ENCODE measurements at places on chromosomes 4 and X. TPM values are rescaled to one million over a fixed set of nuclear protein-coding genes. Genes with fewer than 3 reads are reported as not detected.

MSN gene
- total RNA-seq = 619 TPM

MAGEC3 gene
- not detected for total RNA-seq

GRCh38 chr4:72945719-72946336 is 123.7 kb downstream of the COX18 start:
- no peak for DNase-seq

- DNase-seq = peak; percentile 41
Measured at GRCh38 chr4:187128222-187128621, 404.6 kb upstream of the FAT1 start.

GRCh38 chr4:88737307-88737941 is 39.8 kb upstream of the NAP1L5 start:
- DNase-seq = peak; percentile 12

PAGE2 gene
- total RNA-seq = not detected

GRCh38 chr4:141390571-141390970 is 169.9 kb downstream of the ZNF330 start:
- no peak for DNase-seq

DNA sequence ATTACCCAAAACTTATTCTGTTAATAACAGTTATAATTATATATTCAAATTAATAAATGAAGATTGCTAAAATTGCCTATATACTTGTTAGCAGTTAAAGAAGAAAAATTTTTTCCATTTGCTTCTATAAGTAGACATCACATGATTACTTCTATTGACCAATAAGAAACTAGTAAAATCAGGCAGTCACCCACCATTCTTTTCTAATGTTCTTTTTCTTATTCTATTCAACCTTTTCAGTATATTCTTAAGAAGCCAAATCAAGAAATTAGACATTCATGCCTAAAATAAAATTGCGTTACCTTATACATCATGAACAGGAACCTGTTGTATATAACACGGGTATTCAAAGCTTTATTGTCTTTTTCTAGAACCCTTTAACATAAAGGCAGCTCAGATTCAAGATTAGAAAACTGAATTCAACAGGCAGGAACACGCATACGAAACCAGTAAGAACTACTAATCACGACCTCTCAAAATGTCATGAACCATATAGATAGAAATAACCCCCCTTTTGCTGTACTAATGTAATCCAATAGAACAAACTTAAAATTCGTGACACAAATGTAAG is 568.1 kb upstream of the DIPK2B start:
- no peak for DNase-seq

CC2D2A gene
- 26.3 TPM for total RNA-seq

- DNase-seq = peak; percentile 43
Measured at GRCh38 chr4:163755013-163755412, 260.5 kb downstream of the TMA16 start.

DNA sequence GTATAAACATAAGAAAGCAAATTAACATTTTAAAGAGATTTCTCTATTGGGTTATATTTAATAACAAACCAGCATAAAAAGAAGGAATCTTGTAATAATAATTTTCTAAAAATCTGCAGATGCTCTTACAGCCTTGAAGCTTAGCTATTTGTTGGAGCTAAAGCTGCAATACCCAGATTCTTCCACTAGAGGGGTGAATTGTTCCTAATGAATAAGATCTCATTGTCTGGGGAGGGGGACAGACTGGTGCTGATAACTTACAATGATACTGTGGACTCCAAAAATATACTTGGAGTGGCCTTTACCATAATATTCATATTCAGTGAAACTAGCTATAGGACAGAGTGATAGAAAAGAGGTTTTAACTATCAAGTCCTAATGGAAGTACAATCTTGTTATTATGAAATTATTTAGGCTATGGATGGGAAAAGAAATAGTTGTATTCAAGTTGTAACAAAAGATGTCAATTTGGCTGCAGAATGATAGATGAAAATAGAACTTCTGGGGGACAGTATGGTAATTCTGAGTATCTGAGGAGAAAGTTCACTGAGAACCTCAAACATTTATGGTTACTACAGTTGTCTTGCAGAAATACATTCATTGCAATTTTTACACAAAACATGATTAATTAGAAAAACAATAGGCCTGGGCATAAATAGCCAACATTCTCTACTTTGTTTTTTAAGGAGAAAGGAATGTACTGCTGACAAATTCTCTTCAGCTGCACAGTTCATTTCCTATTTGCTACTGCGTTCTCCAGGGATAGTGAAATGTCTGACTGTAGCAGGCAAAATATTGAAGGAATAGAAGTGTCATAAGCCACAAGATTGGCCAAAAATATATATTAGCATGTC is 443.3 kb downstream of the GBA3 start:
- peak; percentile 41 for DNase-seq

- no peak for DNase-seq
Measured at GRCh38 chr4:1245481-1246051, 3.4 kb downstream of the CTBP1 start.

XG gene
- total RNA-seq = under 0.01 TPM

CFI gene
- total RNA-seq = 0.28 TPM

GRCh38 chrX:72052415-72053090 is 79.2 kb downstream of the RTL5 start:
- DNase-seq = peak; percentile 22

DNA sequence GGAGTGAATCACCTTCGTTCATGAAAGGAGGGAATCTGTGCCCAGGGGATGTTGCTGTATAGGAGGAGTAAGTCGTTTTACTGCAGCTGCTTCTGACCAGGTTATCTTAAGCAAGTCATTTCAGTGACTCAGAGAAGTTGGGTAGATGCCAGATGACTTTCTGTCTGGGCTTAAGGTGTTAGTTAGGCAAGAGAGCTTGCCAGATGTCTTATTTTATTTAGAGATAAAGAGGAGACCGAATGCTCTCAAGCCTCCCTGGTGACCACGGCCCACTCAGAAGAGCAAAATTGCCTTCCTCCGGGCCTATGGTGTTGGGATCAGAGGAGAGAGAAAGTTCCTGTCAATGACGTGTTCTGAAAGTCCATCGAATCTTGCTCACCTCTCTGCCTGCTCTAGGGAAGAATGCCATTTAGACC is 16.3 kb upstream of the ZNF827 start:
- peak; percentile 96 for DNase-seq

MAGEC2 gene
- not detected for total RNA-seq

- DNase-seq = no peak
Measured at GRCh38 chr4:60897415-60897814, 302.7 kb upstream of the ADGRL3 start.

GRCh38 chr4:55411621-55412020 is 15.9 kb downstream of the TMEM165 start:
- peak; percentile 37 for DNase-seq

DRP2 gene
- 6.9 TPM for total RNA-seq

DNA sequence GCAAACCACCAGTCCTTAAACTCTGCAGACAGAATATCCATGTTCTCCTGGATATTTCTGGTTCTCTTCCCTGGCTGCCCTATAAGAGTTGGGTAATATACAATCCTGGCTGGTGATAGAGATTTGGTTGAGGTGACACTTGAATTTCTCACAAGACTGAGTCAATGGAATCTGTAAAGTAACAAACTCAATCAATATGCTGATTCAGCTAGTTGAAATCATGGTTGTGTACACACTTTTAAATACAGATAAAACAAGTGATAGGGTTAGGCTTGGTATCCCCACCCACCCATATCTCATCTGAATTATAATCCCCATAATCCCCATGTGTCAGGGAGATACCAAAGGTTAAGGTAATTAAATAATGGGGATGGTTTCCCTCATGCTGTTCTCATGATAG is 349.2 kb upstream of the MAD2L1 start:
- DNase-seq = no peak

LIN54 gene
- 23.9 TPM for total RNA-seq

TLR6 gene
- total RNA-seq = 3.9 TPM

GRCh38 chr4:147927377-147928137 is 195.7 kb downstream of the ARHGAP10 start:
- peak; percentile 39 for DNase-seq

CXCL11 gene
- under 0.01 TPM for total RNA-seq

- no peak for DNase-seq
Measured at GRCh38 chr4:187565416-187565815, 430.2 kb upstream of the ZFP42 start.

DNA sequence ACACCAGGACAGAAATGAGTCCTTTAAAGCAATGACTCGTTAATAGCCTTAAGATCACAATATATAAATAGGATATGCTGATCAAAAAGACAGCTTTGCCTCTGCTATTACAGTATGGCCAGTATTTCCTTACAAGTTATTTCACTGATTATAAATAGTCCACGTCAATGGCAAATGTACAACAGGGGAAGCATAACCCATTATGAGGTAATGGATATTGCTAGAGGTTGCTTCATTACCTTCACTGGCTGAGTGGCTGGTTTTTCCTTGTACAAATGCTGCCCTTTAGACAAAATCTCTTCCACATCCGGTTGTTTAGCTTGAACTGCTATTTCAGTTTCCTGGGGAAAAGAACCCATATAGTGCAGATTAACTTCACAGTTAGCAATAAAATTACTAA is 764.6 kb upstream of the FTHL17 start:
- DNase-seq = no peak

- DNase-seq = no peak
Measured at GRCh38 chr4:114597410-114598115, 1.0 kb upstream of the UGT8 start.

LIAS gene
- total RNA-seq = 6.7 TPM

DNA sequence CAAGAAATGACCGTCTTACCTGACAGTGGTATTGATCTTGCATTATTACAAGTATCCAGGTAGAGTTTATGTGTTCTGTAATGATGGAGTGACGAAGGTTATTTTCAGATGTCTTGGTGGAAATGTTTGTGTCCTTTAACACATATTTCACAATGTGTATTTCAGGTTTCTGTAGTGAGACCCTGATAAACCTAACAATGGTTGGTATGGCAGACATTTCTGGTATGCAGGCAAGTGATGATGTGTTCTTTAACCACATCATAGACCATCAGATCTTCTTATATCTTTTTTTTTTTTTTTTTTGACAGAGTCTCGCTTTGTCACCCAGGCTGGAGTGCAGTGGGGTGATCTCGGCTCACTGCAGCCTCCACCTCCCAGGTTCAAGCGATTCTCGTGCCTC is 14.6 kb upstream of the ATXN3L start:
- peak; percentile 10 for DNase-seq

ZXDA gene
- total RNA-seq = 3.4 TPM

GRCh38 chr4:6802025-6802424 is 19.5 kb downstream of the KIAA0232 start:
- peak; percentile 12 for DNase-seq

DNA sequence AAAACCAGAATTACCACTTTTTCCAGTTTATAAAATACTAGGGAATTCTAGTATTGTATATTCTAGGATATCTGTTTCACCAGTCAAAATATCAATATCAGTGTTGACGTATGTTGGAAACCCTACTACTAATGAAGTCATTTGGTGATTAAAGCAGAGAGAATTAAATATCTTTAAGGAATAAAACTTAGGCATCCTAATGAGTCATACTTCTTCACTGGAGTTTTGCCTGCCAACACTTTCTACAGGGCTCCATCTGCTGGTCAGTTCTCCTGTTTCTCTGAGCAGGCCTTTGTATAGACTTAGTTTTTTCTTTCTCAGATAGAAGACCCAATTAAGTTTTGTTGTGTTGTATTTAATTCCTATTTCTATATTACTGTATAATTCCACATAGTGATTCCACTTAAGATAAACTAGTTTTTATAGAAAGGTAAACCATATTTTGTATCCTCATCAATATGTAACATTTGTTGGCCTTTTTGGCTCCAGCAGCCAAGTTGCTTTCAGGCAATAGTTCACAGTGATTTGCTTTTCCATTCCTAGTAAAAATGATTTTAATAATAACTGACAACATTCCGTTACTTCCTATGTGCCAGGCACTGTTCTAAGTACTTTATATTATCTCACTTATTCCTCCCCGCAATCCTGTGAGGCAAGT is 3.5 kb downstream of the AP1AR start:
- peak; percentile 94 for DNase-seq

GRCh38 chrX:4550018-4550417 is 836.6 kb upstream of the PRKX start:
- no peak for DNase-seq

ADH1B gene
- total RNA-seq = 0.36 TPM

DNA sequence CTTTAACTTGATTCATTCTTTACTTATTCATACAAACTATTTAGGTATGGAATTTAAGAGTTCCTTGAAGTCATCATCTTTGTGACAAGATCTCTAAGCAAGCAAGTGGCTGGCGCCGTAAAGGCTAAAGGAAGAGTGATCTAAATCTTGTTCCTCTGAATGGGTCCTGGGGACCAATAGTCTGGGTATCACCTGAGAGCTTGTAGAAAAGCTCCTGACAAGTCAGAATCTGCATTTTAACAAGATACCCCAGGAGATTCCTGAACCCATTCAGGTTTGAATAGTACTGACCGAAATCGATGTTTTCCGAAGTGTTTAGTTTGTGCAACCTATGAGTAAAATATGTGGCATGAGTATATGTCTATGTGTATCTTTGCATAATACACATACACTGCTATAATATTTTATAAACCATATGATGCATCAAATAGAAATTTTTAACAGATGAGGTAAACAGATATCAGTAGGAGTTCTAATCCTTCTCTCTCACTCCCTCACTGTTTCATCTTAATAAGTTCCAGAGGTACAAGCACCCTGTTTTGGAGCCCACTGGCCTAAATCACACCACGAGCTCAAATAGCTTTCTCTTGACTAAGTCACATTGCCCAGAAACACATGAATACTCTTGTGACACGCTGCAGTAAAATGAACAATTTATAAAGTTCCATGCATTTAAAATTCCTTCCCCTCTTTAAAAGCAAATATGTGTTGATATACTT is 170.0 kb downstream of the RELL1 start:
- DNase-seq = no peak

SMR3B gene
- not detected for total RNA-seq

POU4F2 gene
- total RNA-seq = not detected

GRCh38 chrX:15804563-15804962 is 14.3 kb downstream of the ZRSR2 start:
- no peak for DNase-seq

GRCh38 chr4:153067376-153067775 is 131.3 kb downstream of the FHDC1 start:
- peak; percentile 45 for DNase-seq

GRCh38 chr4:184287697-184288255 is 70.1 kb upstream of the ENPP6 start:
- peak; percentile 68 for DNase-seq

PIR gene
- total RNA-seq = 5.8 TPM

DNAJB14 gene
- 40.3 TPM for total RNA-seq

- DNase-seq = no peak
Measured at GRCh38 chr4:6819295-6819694, 36.8 kb downstream of the KIAA0232 start.

GRCh38 chrX:103453655-103454054 is 65.6 kb downstream of the RAB40A start:
- DNase-seq = peak; percentile 97

TLR1 gene
- 1.1 TPM for total RNA-seq
